ENCODE measurements at places on chromosomes 1 and 21.

GRCh38 chr1:70685300-70686286, 274.5 kb downstream of the CTH start:
- DNase-seq = peak; percentile 69

- DNase-seq = peak; percentile 37
Observed at GRCh38 chr1:241411056-241411775, 54.2 kb upstream of the RGS7 start.

- DNase-seq = no peak
Observed at GRCh38 chr1:207073906-207074820, 14.5 kb upstream of the C4BPB start.

DNA sequence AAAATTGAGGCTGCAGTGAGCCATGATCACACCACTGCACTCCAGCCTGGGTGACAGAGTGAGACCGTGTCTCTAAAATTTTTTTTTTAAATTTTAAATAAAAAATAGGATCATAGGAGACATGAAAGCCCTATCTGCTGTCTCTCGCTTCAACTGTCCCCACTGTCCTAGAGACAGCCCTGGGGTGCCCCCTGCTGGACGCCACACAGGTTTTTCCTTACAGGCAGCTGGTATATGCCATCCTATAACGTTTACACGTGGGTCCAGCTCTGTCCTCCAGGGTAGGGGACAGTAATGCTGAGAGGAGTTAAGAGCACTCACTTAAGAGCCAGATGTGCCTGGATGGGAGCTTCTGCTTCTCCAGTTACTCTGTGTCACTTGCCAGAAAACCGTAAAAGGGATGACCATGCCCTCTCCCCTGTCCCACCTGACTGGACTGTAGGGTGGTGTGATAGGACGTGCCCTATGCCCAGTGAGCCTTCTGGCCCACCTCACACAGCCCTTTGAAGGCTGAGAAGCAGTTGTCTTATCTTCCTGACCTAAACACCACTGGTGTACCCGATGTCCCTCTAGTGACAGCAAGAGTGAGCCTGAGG, 8.5 kb downstream of the FBXO2 start:
- peak; percentile 89 for DNase-seq

DNA sequence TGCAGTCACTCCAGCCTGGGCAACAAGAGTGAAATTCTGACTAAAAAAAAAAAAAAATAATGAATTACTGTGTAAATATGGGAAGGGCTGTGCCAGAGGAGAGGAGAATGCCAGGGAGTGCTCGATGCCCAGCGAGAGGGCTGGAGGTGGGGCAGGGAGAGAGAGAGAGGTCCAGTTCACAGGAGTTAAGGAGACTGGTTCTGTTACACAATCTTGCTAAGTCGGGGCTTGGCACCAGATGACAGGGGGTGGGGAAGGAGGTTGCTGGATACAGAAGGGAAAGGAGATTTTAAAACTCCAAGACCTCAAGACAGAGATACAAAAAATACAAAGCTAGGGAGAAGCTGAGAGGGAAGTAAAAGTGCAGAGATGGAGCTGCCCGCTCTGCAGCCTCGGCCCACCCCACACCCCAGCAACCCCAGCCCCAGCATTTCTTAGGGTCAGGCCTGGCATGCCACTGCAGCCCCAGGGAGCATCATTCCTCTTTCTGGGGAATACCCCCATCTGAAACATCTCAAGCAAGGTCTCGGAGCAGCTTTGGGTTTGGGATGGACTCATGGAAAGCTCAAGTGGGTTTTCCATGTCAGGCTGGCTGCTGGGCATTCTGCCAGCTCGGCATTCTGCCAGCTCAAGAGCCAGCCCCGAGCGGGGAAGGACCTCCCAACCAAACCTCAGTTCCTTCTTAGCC, 991 bp downstream of the SELENBP1 start:
- peak; percentile 73 for DNase-seq

- peak; percentile 57 for DNase-seq
Observed at GRCh38 chr1:172321451-172321850, 99.0 kb upstream of the C1orf105 start.

DNA sequence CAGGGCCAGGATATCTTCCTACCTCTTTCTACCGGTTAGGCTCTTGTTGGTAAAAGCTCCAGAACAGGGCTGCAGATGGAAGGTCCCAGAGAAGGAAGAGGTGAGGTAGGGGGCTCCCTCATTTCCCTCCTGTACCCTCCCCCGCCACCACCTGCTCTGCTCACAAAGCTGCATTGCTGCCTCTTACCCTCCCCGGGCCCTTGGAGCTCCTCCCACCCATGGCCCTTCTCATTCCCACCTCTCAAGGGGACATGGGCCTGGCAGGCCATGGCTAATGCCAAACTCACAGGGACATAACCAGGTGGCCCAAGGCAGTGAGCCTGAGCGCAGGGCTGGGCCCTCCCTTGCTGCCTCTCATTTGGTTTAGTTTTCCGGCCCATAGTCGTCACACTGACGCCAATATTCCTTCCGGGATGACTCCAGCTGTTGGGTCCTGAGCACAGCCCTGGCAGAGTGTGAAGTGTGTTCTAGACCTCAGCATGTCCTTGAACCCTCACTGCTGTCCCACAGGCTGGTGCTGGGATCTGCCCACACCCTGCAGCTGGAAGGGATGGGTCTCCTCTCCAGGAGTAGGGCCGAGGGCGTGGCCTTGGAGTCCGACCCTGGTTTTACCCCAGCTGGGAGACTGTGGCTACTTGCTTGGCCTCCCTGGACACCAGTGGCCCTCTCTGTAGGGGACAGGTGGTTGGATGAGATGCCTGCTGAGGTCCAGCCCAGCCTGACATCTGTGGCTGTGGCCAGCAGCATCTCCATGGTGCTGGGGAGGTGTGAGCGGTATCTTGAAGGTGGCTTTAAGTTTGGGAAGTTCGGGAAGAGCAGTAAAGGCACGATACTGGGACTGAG, 104.6 kb downstream of the ARHGEF10L start:
- DNase-seq = no peak

DNA sequence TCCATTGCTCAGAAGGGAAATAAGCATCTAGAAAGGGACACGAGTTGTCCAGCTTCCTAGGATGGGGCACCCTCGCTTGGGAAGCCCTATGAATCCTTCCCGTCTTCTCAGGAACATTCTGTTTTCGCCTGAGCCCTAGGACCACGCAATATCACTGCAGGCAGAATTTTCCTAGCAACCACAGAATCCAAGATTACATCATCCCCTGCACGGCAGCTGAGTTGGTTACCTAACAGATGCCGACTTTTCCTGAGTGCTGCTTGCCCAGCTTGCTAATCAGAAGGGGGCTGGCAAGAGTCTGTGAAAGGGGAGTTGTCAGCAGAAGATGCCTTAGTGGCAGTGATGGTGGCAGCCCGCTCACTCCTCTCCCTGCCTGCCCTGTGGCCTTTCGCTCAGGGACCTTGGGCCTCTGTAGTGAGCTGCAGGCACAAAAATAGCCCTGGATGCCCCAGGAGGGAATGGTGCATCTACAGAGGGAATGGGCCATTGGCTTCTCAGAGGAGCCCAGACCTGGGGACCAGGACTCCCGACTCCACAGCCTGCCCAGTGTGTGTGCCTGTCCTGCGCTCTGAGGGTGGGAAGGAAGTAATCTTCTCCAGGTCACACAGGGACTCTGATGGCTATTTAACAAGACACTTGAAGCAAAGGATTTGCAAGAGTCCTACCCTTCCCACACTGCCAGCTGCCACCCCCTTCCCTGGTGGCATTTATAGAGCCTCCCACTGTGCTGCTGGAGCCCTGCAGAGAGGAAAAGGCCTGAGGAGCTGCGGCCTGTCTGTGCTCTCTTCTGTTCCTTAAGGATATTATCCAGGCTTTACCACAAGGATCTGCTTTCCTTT, 28.9 kb upstream of the CLSTN1 start:
- DNase-seq = no peak
